Prostate gland (tissue), 2 donors: ENCODE measurements at places on chromosomes 7 and 10.

DNA sequence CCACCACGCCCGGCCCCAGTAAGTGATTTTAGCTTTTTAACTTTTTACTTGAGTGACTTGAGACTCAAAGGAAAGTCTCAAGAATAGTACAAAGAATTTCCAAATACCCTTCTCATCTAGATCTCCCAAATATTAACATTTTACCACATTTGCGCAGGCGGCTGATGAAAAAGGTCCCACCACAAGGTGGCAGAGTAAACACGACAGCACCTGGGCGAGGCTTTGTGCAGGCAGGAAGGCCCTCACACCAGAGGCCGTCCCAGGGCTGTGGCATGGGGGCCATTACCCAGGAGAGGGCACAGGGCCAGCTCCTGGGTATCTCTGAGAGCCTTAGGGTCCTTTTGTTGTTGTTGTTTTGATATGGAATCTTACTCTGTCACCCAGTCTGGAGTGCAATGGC, 50.0 kb upstream of the WIPI2 start:
- no peak for DNase-seq

GRCh38 chr7:20441991-20442441, 111.3 kb downstream of the ITGB8 start:
- DNase-seq = no peak

DNA sequence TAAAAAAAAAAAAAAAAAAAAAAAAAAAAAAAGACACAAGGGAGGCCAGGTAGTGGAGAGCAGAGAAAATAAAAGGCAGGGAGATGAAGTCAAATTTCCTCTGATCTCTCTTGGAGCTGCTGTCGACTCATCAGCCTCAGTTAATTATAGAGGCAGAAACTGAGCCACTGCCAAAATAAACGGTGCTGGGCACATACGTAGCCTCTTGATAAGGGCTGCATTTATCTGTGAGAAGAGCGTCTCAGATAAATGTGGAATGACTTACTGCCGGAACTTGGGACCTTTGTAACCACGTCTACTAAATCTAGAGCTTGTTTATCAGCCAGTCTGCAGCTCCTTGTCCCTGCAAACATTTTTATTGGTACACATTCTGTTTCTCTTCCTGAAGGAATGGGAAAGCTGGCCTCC, 162.3 kb downstream of the BAMBI start:
- peak; percentile 9 for DNase-seq

GRCh38 chr10:33939892-33940291, 605.4 kb upstream of the NRP1 start:
- DNase-seq = no peak

DNA sequence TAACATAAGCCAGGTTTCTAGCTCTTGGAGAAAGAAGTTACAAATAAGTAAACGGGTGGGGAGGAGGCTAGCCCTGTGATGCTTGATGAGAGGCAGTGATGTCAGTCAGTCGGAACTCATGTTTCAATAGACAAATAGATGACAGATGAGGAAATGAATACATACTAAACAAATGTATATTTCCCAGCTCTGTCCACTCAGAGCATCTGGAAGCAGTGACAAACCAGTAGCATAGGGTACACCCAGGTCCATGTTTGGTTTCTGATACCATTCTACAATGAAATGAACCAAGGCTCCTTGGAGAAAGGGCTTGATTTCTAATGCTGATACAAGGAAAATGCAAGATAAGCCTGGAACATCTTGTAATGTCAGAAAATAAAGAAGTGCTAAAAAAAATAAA, 30.6 kb downstream of the PODXL start:
- no peak for DNase-seq

- no peak for DNase-seq
Measured at GRCh38 chr7:74482629-74483401, 29.1 kb downstream of the GTF2IRD1 start.

GRCh38 chr10:104337985-104338735, at the start of gene ITPRIP:
Gene ITPRIP, minus strand, starts transcription at chr10:104338465. Its CDS starts 22,414 bp downstream, at chr10:104316051.
- DNase-seq = peak; percentile 71
